Kidney capillary endothelial cell (primary cell): ENCODE measurements at places on chromosomes 3 and 15.
A peak's percentile ranks its signal among the peaks of the same experiment; 100 is the strongest.

DNA sequence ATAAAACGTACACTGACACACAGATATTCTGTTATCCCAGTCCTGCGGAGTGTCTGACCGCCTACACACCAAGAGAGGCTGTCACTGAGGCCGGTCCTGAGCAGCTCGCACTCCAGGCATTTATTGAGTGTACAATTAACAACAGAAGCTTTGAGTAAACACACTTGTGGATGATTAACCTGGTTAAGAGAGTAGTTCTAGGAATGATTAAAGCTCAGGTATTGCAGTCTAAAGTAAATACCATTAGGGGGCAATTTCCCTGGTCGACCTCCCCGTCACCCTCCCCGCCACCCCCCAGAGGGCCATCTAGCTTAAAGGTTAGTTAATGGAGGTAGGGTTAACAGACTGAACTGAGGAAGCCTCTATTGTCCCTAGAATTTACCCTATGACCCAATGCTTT, 1278.5 kb downstream of the NSUN3 start:
- DNase-seq: no peak

DNA sequence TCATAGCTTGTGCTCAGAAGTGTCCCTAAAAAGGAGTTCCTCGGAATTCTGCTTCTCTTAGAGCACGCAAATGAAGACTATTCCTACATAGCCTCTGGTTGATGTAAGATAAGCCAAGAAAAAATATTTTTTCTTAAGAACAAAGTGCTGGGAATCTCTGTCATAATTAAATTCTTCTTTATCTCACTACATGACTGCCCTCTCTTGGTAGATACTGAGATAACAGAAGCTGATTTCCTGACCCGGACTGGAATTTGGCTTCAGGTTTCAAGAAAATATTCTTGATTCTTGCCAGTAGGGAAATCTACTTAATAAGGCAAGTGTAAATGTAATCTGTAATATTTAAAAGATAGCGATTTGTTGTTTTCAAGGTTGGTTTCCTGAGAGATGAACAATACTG, 31.3 kb upstream of the SETMAR start:
- DNase-seq: peak; percentile 30

GRCh38 chr3:84963137-84963536, 4.3 kb downstream of the CADM2 start:
- no peak for DNase-seq

- no peak for DNase-seq
Observed at GRCh38 chr15:59662260-59662659, 4.9 kb upstream of the GTF2A2 start.

- DNase-seq: peak; percentile 56
Observed at GRCh38 chr3:39541917-39542329, 74.4 kb downstream of the MOBP start.

DNA sequence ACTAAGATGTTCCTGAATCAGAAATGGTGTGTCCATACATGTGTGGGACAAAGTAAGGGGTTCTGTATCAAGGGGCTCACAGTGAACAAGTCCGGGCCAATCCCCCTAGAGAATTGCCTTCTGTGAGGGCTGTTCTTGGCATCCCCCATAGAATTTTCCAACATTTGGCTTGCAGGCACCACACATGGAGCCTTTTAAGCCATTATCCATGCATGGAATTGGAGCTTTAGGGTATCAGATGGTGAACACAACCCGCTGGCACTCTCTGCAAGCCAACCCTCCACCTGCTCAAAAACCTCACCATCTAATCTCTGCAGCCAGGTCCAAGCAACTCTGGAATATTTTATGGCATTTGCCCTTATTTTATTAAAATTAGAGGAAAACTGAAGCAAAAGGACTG, 278.7 kb downstream of the ERC2 start:
- no peak for DNase-seq

DNA sequence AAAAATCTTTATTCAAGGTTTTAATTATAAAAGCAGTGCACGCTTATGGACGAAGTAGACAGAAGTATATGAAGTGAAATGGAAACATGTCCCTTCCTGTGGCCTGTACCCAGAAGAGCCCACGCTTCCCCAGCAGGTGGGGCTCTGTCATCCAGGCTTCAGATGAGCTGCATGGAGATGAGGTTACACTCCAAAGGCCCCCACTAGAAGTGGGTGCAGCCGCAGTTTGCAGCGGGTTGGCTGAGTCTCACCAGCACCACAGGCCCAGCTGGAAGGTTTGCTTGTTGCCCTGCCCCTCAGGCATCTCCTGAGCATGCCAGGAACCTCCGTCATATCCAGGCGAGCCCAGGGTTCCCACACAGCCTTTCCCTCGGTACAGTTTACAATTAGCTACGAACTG, 33.1 kb downstream of the PRR20G start:
- no peak for DNase-seq

DNA sequence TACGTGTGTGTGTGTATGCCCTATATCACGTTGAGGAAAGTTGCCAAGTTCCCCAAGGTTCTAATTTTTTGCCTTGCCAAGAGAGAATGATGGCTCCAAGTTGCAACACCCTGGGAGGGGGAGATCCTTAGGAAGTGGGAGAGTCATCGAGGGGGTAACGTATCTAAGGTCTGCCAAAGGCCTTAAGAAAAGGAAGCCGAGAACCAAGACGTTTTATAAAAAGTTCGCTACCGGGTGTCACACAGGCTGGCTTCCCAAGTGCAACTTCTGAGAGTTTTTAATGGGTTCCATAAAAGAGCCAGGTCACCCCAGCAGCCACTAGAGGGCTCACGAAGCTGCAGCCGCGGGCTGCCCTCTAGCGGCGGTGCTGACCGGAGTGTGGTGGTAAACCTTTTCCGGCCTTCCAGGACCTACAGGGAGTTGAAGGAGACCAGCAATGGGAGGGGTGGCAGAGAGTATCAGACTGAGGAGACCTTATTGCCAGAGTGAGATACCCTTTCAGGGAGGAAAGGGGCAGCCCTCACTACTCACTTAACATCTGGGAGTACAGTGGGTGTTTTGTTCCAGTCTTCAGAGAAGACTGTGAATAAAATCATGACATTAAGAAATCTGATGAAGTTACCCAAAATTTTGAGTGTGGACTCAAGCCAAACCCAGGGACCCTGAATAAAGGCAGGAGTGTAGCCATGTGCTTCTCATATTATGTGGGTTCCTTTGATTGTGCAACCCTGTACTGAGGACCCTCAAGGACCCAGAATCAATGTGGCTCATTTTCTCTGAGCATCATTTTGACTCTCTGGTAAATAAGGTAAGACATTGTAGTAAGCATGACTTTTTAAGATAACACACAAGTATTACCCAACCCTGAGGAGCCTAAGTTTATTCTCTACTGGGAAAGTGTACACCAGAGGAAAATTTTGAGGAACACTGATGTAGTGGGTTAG, 2.5 kb upstream of the RFX7 start:
- peak; percentile 92 for DNase-seq

- DNase-seq: peak; percentile 30
Observed at GRCh38 chr3:160401291-160402095, 2.0 kb downstream of the SMC4 start.

DNA sequence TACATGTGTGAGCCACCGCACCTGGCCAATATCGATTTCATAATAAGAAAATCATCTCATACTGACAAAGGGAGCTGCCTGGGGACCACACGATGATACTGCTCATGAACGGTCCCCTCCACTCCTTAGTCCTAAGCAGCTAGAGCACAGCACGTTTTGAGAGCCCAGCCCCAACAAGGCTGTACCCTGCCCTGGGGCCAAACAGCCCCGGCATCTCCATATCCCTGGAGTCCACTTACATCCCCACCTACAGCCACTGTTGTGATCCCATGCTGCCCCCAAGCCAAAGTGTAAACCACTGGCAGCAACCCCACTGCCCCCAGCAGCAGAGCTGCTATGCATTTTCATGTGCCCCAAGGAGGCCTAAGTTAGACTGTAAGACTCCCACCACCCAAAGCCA, 52.8 kb downstream of the ADAM10 start:
- no peak for DNase-seq

DNA sequence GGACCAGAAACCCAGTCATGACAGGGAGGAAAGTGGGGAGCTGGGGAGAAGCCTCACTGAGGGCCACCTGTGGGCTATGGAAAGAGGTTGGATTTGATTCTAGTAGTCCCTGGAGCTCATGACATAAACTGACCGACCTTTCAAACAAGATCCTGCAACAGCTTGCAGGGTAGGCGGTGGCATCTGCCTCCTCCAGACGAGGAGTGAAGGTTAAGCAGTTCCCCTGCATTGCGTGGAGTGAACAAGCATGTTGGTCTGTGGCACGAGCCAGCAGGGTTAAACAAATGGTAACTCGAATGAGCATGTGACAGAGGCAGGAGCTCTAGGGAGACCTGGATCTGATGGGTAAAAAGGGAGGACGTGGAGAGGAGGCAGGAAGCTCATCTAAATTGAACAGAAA, 12.7 kb downstream of the TGM4 start:
- no peak for DNase-seq

DNA sequence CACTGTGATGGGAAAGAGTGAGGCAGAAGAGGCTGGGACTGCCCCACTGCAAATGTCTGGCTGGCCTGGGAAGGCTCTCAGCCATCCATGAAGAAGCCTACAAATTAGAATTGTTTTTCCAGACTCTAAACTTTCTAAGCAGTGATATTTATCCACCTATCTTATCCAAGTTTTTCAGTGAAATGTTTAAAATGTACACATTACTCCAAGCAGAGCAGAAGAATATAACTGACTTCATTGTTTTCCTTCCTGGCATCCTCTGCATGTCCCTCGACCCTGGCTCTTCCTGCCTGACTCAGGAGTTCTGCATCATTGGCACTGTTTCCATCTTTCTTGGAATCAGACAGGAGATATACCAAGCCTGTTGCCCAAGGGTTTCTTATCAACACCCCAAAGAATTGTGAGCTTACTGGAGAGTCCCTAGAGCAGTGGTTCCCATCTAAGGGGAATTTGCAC, 401.5 kb upstream of the PROK2 start:
- DNase-seq: peak; percentile 52

- no peak for DNase-seq
Observed at GRCh38 chr15:36961956-36962355, 138.4 kb downstream of the MEIS2 start.

GRCh38 chr3:176951144-176951543, 246.1 kb downstream of the TBL1XR1 start:
- DNase-seq: no peak

DNA sequence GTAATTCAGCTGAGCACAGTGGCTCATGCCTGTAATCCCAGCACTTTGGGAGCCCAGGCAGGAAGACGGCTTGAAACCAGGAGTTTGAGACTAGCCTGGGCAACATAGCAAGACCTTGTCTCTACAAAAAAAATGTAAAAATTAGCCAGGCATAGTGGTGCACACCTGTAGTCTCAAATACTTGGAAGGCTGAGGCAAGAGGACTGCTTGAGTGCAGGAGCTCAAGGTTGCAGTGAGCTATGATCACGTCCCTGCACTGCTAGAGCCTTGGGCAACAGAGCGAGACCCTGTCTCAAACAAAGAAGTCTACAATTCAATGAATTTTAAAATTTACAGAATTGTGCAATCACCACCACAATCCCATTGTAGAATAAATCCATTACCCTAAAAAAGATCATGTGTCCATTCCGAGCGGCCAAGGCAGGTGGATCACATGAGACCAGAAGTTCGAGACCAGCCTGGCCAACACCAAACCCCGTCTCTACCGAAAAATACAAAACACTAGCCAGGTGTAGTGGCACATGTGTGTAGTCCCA, 45.2 kb downstream of the FBXO22 start:
- DNase-seq: no peak

DNA sequence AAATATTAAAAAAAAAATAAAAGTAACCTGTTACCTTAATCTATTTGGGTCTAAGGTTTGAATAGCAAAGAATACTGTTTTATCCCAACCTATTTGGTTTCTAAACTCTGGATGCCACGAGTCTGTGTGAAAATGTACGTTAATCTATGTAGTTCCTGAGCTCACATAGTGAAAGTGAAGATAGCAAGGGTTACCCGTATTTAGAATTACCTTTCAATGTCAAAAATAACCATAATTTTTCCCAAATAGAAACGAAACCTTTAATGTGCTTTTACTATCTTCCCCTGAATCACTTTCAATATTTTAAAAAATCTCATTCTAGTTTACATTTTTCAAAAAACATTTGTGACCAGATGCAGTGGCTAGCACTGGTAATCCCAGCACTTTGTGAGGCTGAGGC, 5.8 kb upstream of the USP50 start:
- no peak for DNase-seq

DNA sequence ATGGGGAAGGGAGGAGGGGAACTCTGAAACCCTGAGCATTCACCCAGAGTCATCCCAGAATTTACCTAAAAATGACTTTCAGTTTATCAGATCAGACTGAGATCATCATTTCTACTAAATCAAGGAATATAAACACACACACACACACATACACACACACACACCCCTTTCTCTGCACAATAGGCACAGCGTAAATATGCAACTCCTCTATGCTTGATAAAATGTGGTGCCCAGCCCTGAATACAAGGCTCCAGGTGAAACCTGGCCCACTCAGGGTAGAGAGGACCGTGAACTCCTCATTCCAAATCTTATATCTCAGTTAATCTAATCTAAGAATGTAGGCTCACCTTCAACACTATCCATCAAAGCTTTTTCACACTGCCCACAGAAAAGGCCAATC, 31.8 kb upstream of the SEC22A start:
- DNase-seq: no peak

DNA sequence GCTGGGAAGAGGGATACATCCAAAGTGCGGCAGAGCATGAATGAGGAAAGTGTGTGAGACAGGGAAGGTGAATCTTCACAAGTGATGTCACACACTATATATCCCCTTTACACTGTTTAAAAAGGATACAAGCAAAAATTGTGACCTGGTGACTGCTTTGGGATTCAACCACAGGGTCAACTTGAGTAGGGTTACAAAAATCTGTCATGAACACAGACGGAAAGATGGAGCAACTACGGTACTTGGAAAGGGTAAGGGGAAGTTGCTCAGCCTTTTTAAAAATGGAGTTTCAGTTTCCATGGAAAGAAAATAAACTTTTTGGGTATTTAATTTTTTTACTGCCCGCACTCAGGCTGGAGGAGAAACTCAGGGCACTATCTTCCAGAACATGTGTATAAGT, 60.3 kb downstream of the B3GNT5 start:
- no peak for DNase-seq

GRCh38 chr3:127131424-127132170, 61.3 kb upstream of the PRR23E start:
- no peak for DNase-seq

GRCh38 chr15:66619152-66619903, 53.5 kb upstream of the LCTL start:
- peak; percentile 86 for DNase-seq

- DNase-seq: no peak
Observed at GRCh38 chr15:48842501-48842900, 31.6 kb upstream of the CEP152 start.

DNA sequence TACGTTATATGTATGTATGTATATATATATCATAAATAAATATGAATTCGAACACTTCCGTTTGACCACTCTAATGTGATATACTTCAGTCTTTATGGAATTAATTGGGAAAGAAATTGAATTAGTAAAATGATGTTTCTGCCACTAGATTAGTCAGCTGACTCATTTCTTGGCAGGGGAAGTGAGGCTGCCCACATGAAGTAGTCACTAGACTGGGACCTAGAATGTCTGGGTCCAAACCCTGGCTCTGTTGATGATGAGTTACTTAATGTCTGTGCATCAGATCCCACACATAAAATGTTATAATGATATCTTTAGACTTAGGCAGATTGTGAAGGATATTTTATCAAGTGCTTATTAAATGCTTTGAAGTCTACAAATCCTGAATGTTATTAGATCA, 27.4 kb upstream of the ARL14 start:
- DNase-seq: no peak

GRCh38 chr15:100338971-100339444, 2.8 kb downstream of the ADAMTS17 start:
- peak; percentile 58 for DNase-seq
